ENCODE measurements at places on chromosomes 6 and 20.

DNA sequence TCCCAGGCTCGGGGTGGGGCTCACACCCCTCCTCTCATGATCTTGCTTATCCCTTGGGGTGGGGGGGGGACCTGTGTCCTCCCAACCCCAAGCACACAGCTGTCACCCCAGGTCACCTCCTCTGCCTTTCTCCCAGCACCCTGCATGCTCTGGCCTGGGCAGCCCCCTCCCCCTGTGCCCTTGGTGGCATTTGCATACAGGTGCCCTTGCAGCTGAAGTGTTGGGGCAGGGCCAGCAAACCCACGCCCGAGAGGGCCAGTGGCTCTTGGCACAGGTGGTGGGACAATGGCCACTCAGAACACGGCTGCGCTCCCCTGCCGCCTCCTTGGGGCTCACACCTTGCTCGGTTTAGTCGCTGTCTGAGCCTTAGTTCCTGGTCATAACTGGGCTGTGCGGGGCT, 11.3 kb upstream of the MYT1 start:
- no peak for DNase-seq

DNA sequence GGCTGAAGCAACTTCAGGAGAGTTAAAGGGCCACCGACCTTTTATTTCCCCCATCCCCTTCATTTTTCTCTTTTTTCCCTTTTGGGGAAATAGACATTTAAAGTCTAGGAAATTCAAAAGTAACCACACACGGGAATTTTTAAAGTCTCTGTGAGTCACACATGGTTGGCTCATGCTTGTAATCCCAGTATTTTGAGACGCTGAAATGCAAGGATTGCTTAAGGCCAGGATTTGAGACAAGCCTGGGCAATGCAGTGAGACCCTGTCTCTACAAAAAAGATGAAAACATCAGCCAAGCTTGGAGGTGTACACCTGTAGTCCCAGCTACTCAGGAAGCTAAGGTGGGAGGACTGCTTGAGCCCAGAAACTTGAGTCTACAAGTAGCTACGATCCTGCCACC, 34.2 kb downstream of the KATNA1 start:
- DNase-seq, result no peak

DNA sequence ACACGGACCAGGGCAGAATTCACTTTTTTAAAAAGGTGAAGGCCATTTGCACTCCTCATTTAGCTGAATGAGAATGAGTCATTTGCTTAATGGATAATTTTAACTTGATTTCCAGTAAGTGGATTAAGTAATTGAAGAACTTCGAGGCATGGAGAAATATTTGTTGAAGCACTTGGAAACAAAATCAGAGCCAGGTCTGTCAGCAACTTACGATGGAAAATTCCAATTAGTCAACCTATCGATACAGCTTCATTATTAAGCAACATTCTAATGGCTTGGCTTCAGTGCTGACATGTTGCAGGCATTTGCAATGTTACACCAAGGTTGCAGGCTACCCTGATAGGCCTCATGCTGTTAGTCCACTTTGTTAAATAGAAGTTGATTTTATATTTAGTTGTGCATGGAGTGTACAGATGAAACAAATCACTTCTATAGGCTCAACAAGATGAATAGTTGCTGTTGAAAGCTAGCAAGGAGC, 423.5 kb upstream of the SLC35B3 start:
- DNase-seq, result no peak

DNA sequence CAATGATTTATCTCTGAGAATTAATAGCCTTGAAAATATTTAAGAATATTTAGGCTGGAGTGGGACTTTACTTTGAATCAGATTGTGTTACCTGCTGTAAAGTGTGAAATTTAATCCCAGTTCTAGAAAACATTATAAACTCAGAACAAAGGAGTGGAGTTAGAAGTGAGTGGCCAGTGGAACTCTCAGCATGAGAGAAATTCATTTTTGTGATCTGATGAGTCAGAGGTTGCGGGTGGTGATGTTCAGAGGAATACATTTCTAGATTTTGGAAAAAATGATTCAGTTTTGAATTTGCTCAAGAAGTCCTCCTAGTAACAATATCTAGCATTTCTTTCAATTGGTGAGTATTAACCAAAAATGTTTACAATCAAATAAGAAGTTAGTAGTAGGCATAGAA, 167.5 kb downstream of the ZFAND3 start:
- DNase-seq, result no peak

- DNase-seq, result no peak
Observed at GRCh38 chr6:8181951-8182845, 79.8 kb upstream of the EEF1E1 start.

- no peak for DNase-seq
Observed at GRCh38 chr6:45677381-45678284, 299.9 kb upstream of the SUPT3H start.

DNA sequence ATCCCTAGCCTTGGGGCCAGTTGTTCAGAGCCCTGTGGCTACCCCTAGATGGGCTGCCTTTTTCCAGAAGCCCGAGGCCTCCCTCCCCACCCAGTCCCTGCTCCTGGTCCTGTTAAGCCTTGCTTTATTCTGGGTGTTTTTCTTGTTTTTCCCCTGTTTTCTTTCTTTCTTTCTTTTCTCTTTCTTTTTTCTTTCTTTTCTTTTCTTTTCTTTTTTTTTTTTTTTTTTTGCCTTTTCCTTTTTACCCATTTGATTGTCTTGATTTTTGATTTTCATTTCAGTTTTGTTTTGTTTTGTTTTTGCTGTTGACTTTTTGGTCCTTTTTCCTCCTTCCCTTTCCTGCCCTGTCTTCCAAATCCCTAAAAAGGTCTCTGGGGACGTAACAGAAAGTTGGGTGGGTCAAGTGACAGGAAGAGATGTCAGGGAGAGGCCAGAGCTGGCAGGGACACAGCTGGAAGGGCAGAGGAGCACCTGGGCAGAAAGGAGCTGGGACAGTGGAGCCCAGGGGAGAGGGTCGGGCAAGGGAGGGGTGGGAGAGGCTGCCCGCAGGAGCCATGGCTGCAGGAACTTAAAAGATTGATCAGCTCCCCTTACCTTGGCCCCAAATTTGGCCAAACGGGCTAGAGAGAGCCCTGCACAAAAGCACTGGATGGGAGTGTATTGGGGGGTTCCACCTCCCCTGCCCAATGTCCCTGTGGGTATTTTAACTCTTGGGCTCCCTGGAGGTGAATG, 27.6 kb downstream of the MYH7B start:
- no peak for DNase-seq

DNA sequence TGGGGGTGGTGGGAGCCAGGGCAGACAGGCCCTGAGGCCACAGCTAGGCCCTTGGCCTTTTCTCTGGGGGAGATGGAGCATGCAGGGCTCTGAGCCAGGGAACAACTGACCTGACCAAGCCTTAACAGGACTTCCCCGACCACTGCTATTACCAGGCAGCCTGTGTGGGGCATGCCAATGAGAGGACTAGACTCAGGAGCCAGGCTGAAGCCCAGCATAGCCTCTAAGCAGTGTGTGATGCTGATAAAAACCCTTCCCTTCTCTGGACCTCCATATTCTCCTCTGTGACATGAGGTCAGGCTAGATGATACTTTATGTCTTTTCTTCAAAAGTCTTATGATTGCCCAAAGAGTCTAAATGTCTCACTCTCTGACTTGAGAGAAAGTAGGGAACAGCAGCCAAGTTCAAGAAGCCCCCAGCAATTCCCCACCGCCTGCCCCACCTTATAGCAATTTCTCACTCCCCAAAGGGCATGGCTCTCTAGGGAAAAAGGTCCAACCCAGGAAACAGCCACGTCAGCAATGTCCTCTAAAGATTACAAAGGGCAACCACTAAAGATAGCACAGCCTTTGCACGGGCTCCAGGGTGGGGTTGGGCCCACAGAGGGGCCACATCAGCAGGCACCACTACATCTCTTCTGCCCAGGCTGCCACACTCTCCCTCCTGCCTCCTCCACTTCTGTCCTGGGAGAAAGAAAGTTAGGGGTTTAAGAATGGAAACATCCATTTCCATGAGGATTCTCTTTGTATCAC, 71.3 kb downstream of the TRERF1 start:
- DNase-seq, result no peak

Measured in neural crest cell (in vitro differentiated cells).